ENCODE measurements at places on chromosomes 7 and 10.
A peak's percentile ranks its signal among the peaks of the same experiment; 100 is the strongest.

- ATAC-seq = peak; percentile 52
These were observed 17.7 kb upstream of the IGFBP3 start for GRCh38 chr7:45938626-45939302.

- peak; percentile 47 for ATAC-seq
These were observed 112.8 kb downstream of the APBB1IP start for GRCh38 chr10:26550774-26551526.

DNA sequence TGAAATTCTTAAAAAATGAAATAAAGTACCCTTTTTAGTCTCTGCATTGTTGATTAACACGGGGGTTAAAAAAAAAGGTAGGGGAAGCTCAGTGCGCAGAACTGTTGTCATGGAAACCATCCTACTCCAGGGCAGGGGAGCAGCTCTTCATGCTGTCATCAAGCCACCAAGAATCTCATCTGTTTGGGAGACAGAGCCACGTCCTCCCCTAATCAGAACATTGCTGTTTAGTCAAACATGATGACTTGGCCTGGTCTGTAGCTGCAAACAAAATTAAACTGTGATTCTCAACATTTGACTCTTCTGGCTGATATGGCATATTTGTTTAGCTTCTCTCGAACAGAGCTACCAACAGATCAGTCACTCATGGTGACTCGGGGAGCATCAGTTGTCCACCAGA lies 254.4 kb upstream of the KLF14 start:
- peak; percentile 41 for ATAC-seq

DNA sequence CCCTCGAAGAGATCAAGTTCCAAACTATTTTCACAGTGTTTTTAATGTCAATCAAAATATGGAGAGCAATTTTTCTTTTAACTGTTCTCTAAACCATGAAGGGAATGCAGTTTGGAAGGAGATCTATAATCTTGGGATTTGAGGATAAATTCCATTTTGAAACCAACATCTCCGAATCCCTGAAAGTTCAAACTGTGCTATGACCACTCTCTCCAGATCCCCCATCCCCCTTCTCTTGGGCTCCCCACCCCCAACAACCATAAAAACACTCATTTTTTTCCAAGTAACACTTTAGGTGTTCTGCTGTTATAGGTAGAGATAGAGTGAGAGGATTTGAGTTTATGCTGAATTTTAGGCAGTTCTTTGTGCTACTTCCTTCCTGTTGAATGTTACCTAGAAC lies 1.7 kb downstream of the CALD1 start:
- ATAC-seq = no peak

DNA sequence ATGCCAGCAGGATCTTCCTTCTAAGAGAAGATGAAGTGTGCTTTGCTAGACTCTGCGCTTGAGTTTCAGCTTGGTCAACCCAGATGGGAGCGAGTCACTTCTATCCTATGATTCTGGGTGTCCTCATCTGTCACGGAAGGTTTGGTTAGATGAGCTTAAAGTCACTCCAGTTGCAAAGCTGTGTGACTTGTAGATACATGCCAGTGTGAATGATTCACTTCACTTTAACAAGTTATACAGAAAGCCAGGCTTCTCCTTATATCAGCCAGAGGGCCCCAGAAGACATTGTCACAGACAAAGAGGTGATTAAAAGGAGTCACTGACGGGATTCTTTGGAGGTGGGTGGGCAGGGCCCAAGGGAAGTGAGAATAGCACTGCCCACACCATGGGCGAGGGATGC lies 122.6 kb upstream of the PFKP start:
- no peak for ATAC-seq

GRCh38 chr7:41817386-41817785 lies 114.5 kb upstream of the INHBA start:
- peak; percentile 74 for ATAC-seq

Data from SK-N-SH treated with all-trans-retinoic acid at 6 μM for 48 hours (cell line).